ENCODE measurements at places on chromosomes 13 and 19.

DNA sequence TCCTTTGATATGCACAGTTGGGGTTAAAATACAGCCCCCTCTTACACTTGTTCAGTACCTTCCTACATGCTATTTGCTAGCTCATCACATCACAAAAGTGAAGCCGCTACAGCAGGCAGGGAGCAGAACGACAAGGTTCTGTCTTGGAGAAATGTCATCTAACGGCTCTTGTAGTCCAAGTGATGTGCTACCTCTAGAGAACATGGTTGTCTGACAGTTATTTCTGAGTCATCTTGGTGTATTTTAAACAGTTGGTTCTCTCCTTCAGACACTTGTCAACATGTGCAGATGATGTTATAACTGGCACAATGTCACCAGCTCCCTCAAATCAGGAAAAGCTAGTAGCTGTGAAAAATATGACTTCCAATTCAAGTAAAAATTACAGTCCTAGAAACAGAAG lies 865.0 kb downstream of the PCDH9 start:
- no peak for DNase-seq

DNA sequence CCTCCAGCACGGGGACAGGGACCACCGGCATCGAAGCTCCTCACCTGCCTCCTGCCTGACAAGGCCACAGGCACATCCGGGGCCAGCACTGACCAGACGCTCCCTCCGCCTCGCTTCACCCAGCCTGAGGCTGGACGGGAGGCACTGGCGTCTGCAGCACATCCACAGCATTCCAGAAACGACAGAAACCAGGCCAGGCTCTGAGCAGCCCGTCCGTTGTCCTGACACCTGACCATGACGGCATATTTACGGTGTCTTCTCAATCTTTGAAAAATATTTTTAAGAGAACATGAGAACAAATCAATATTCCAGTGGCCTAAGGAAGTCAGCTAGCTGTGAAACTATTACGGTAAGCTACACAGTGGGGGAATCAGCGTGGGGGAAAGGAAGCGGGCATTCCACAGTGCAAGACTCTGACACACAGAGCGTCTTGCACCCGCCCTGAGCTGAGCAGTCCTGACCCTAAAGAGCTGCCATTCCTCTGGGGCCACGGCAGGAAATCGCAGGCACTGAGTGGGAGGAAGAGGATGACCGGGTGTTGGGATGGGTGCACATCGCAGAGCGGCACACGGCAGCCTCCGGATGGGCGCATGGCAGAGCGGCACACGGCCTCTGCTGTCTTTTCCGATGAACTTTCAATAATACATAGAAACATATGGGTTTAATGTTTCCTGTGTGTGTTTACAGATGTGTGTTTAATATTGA lies 26.8 kb downstream of the RASA3 start:
- no peak for DNase-seq

GRCh38 chr13:92488249-92488852 lies 738.3 kb upstream of the GPC6 start:
- DNase-seq: no peak

- DNase-seq: no peak
Measured at GRCh38 chr19:35847911-35848310, 4.4 kb downstream of the NPHS1 start.

DNA sequence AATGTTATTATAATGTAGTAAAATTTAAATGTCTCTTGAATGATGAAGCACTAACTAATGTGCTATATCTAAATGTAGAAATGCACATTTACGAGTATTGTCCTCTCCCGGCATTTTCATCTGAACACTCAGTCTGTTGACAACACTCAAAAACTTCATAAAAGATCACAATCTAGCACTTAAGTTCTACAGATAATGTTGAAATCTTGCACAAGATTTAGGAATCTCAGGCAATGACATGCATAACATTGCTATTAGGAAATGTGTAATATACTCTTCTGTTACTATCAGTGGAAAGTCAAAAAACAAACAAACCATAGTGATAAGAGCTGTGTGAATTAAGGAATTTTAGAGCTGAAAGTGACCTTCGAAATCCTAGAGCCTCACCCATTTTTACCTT lies 37.5 kb upstream of the XPO4 start:
- no peak for DNase-seq

GRCh38 chr13:95547531-95548167 lies 4.9 kb upstream of the CLDN10 start:
- no peak for DNase-seq

- DNase-seq: no peak
Measured at GRCh38 chr13:84050536-84050935, 168.3 kb upstream of the SLITRK1 start.

DNA sequence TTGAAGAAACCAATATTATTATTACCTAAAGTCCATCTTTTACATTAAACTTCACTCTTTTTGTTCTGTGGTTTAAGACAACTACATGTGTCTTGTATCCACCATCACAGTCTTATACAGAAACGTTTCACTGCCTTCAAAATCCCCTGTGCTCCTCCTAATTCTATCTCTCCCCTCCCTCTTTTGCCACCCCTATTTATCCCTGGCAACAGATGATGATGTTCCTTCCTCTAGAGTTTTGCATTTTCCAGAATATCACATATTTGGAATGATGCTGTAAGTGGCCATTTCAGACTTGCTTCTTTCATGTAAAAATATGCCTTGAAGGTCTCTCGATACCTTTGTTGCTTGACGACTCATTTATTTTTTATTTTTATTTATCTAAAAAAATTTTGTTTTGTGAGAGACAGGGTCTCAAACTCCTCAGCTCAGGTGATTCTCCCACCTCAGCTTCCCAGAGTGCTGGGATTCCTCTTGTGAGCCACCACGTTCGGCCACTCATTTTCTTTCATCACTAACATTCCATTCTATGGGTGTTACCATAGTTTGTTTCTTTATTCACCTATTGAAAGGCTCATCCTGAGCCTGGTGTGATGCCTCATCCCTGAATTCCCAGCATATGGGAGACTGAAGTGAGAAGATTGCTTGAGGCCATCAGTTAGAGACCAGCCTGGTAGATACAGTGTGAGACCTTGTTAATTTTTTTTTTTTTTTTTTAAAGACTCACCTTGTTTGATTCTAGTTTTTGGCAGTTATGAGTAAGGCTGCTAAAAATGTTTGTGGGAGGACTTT lies 8.4 kb downstream of the ZNF763 start:
- no peak for DNase-seq

DNA sequence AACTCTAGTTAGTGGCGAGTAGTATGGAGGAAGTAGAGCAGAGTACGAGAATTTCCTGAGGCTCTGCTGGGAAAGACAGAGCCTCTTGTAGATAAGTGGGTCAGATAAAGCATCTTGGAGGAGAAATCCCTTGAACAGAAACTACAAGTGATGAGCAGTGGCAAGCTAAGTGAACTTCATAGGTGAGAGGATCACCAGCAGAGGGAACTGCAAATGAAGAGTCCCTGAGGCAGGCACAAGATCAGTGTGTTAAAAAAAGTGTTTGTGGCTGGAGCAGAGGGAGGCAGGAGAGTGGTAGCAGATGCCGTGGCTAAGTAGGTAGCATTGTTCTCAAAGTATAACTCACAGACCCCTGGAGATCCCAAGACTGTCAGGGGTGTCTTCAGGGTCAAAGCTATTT lies 437.6 kb downstream of the HS6ST3 start:
- DNase-seq: no peak

GRCh38 chr19:898663-899062 lies 5.4 kb downstream of the RNU6-9 start:
- DNase-seq: no peak

DNA sequence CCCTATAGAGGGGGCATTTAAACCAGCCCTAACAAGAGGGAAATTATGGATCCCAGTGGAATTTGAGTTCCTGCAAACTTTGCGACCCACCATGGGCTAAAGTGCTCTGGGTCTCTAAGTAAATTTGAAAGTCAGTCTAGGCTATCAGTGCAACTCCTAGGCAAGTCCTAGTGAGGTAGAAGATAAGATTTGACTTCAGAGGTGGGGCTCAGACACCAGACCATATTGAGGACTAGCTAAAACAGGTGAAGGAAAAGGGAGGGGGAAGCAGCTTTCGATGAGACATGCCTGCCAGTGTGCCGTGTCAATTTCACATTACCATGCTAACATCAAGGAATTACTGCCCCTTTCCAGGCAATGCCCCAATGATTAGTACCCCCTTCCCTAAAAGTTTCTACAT lies 38.4 kb downstream of the CD320 start:
- no peak for DNase-seq

DNA sequence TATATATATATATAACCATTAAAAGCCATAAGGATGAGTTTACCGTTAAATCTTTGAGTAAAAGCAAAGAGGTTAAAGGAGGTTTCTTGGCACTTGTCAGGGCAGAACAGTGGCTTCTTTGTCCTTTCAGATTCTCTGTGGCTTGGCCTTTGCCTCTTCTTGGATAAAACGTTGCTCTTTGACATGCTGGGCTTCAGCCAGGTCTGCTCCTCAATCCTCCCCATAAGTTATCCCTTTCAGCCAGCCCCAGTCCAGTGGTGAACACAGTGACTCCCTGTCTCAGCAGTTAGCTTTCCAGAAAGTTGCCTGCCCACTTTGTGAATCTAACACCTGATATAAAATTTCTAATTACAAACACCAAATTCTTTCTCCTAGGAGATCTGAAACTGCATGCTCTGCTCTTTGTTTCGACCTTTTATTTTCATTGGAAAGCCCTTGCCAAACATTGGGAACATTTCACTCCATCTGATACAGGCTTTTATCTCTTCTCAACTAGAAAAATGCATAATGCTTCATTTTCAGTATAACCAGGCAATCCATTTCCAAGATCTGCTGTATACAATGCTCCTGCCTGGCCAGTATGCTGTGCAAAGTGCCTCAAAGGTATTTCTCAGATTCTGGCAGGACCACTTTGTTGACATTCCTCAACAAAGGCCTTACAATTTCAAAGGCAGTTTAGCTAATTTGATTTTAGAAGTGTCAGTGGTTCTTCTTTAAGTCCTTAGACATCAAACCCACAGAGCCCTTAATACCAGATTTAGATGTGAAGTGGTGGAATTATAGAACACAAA lies 16.2 kb upstream of the MED4 start:
- DNase-seq: no peak

GRCh38 chr19:3366753-3367627 lies 607 bp downstream of the NFIC start:
- no peak for DNase-seq

GRCh38 chr13:77528834-77529500 lies 6.5 kb upstream of the SCEL start:
- no peak for DNase-seq

GRCh38 chr13:114142137-114142550 lies 9.7 kb upstream of the RASA3 start:
- DNase-seq: no peak

DNA sequence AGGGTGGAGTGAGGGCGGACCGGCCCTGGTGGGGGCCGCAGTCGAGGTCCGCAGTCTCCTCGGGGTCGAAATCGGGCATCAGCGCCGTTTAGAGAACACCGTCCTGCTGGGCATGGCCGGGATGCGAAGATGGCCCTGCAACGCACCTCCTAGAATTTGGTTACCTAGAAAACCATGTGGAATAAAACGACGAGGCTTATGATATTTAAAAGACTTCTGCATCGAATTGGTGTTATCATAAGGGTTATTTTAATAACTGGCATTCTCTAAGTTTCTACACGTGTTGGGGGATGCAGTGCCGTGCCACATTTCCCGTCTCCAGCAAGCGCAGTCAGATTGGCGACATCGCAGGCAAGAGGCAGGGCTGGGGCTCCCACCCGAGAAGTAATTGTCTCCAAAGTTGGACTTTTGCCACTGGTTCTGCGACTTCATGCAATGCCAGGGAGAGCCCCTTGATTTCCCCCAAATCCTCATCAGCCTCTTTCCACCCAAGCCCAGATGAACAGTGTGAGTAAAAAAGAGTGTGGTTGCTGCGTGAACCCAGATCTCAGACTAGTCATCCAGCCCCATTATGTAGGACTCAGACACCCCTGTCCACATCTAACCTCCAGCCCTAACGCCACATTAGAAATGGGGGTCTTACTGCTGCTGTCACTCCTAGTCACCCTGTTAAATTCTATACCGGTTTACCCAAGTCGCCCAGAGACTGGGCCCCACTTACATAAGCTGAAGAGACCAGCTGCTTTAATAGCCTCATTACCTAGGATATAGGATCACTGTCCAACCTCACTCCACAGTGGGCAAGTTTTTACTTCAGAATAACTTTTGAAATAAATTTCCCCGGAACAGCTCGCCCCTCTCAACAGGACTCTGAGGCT lies 571 bp upstream of the DHRS12 start:
- DNase-seq: no peak

DNA sequence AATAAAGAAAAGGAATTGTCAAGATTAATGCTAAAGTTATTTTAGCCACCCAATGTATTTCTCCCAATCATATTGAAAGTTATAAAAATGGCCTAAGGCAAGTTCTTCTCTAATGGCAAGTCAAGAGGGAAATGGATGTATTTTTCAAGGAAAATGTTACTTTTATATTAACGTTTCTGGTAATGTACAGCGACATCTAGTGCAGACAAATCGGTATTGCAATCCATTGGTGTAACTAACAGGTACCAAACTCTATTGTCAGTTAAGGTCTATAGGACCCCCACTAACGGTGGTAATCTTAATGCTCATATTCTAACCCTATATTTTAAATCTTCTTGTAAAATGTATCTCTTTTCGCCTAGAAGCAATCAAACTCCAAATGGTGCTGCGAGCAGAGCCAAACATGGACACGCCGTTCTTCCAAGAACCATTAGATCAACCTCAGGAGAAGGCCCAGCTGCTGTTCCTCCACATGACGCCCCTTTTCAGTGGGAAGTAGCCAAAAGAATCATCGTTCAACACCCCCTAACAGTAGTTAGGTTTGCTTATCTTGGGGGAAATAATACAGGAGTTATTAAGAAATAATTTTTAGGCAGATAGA lies 98.5 kb upstream of the PABPC3 start:
- no peak for DNase-seq

- DNase-seq: no peak
Measured at GRCh38 chr19:44796701-44797115, 12.2 kb upstream of the BCAM start.

- DNase-seq: no peak
Measured at GRCh38 chr13:61884830-61885229, 469.2 kb upstream of the PCDH20 start.

DNA sequence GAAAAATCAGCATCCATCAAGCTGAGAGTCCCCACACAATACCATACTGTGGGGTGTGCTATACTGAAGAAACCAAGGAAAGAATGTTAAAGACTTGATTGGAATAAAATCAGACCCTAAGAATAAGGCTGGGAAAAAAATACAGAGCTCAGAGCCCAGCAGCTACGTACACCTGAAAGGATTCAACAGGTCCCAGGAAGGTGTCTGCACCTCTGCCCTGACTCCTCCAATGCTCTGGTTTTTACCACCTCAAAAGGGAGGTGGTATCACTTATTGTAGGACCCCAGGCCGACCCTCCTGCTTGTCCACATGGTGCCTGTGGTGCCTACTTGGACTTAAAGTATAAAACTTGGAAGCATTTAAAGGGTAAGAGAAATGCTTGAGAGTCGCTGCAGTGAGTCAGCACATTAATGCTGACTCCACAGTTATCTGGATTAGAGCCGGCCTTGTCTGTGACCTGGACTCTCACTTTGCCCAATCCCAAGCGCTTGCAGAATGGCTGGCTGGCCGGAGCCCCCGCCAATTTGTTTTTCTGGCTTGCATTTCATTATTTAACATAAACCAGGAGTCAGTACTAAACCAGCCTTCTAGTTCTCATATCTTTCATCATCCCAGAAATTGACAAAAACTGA lies 110.1 kb downstream of the FGF14 start:
- no peak for DNase-seq

Data from stimulated activated CD8-positive, alpha-beta memory T cell treated with anti-CD3 and anti-CD28 coated beads, Interleukin-4, amount 100 ng/mL, for 4 hours (primary cell).